NCI-H1694 treated with DMSO at 0.1 percent for 48 hours (cell line): ENCODE measurements at places on chromosomes 2 and 18.

DNA sequence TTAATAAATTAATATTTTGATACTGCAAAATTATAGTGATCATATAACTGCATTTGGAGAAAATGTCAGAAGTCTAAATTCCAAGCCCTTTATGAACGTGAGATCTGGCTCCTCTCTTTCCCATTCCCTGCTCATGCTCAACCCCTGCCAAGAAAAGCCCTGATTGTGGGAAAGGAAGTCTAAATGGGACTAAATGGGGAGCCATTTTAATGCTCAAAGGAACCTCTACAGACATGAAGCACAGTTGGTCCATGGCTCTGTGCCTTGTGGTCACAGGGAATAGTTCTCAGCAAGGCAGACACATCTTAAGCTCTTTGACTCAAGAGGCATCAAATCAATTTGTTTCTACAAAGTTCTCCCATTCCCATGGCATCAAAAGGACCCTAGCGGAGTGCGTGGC is 29.3 kb upstream of the INSIG2 start:
- DNase-seq: no peak

DNA sequence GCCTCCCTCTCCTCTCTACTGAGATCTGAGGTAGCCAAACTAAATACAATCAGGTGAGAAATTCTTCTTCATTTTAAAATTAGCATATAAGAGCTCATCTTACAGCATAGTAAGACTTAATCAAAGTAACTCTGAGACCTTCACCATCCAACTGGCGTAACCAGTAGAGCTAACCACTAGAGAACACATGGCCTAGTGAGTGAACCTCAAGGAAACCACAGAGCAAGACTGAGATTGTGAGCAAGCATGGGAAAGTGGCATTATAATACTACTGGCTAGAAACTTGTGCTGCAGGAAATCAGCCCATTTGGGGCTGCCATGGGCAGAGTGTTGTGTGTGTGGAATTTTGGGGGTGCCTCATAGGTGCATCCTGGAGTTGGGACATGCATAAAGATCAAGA is 61.1 kb upstream of the SPHKAP start:
- DNase-seq: no peak

DNA sequence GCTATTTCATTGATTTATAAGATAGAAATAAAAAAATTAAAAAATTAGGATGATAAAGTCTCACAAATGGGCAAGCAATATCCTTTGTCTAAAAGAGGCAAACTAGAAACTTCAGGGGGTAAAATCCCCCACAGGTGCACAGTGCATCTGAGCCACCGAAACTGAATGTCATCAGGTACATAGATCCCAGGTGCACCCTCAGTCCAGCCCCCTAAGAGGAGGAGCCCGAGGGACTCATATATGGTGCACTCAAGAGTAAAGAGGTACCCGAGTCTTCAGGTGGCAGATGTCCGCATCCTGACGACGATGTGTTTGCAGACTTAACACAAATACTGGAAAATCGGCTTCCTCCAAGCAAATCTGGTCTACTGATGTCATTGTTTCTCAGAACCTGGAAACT is 11.3 kb downstream of the QPCT start:
- no peak for DNase-seq

GRCh38 chr2:164498836-164499235 is 122.4 kb downstream of the GRB14 start:
- no peak for DNase-seq

DNA sequence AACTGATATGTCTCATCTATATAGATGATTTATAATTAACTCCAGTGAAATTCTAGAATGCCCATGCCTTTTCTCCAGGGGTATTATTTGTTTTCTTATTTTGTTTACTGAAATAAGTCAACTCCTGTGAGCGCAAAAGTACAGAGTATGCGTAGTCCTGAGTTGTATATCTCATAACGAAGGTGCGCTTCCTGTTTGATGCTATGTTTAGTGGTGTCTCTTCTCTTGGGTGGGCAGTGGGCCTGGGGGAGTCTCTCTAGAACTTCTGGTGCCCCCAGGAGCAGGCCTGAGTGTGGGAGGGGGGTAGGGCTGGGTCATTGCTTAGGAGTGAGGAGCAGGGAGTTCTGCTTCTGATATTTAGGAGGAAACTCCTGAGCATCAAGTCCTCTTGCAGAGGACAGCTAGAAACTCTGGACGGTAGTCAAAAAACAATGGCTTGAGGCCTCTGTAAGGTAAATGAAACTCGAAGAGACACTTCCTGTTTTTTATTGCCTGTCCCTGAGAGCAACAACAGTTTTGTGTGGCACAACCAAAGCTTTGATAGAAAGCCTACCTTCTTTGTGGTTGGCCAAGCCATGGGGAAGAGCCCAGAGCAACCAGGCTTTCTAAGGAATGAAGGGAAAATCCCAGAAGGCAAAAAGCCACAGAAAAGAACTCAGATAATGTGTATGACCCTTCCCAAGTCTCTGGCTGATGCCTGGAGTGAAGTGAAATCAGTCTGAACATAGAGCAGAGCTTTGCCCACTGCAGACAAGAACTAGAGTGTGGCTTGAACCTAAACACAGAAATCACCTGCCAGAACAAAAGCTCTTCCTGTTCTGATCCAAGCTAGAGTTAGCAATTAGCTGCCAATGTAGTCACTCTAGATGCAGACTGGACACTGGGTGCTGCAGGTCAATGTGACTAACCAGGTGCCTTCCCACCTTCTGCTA is 8.5 kb upstream of the SP140L start:
- DNase-seq: no peak

DNA sequence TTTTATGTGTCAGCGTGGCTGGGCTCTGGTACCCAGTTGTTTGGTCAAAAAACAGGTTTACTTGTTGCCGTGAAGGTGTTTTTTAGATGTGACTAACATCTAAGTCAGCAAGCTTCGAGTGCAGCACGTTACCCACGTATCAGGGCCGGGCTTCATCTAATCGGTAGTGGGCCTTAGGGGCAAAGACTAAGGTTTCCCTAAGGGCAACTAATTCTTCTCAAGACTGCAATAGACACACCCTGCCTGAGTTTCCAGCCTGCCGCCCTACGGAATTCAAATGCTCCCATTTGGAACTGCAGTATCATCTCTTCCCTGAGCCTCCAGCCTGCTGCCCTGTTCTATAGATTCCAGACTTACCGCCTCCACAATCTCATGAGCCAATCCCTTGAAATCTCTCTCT is 27.7 kb downstream of the FHL2 start:
- DNase-seq: no peak

DNA sequence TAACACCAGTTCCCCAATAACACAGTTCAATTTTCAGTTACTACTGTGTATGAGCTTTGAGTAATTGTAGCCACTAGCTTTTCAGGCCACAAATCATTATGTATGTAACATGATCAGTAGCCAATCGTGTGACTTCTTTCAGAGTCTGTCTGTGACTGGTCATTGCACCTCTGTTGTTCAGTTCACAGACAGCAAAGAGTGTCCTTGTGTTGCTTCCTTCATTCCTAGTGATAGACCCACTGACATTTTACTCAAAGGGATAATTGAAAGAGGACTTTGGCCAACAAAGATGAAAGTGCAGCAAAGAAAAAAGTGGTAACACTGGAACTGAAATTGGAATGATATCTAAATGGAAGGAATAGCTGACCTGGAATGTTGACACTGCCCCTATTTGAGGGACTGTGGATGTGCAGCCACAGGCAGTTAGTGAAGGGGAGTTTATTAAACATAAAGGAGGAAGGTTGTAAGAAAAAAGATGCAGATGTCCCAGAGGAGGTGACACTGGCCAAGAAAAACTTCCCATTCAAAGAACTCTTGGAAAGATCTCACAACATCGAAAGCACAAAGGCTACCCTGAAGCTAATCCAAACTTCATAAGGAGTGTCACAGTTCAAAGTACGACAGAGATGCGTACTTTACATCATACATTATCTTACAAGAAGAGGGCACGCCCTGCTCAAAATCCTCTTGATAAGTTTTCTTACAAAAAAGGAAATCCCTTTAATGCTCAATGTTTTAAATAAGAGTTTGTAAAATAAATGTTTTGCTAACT is 19.3 kb downstream of the TTC39C start:
- DNase-seq: no peak
